ENCODE measurements at places on chromosomes 6 and 20.

DNA sequence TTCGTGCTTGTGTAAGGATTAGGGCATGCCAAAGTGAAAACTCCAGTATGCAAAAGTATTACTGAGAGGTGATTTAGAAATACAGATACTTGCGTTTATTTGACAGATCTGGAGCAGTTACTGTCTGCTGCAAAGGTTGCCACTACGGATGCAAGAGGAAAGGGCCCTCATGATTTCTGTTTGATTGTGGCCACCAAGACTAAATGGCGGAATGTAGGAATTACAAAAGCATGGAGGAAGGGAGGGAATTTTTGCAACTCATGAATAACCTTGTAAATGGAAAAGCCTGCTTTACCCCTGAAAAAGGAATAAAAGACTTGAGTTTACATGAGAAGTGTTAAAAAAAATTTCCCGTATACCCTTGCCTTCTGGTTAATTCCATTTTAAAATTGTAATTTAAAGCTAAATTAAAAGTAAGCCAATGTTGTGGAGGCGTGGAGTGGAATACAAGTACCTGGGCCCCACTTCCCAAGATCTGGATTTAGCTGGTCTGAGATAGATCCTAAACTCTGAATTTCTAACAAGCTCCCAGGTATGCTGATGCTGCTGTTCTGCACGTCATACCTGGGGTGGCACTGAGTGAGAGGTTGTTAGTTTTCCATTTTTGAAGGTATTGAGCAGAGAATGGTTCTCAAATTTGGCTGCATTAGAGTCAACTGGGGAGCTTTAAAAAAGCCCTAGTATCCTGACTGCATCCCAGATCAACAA is 56.6 kb upstream of the NKX2-2 start:
- no peak for DNase-seq

GRCh38 chr6:29797135-29797534 is 30.5 kb upstream of the HLA-G start:
- no peak for DNase-seq

- DNase-seq: peak; percentile 72
Observed at GRCh38 chr20:47360297-47361056, 4.0 kb upstream of the ZMYND8 start.

- DNase-seq: no peak
Observed at GRCh38 chr6:111714416-111715270, 109.0 kb upstream of the TRAF3IP2 start.

- peak; percentile 47 for DNase-seq
Observed at GRCh38 chr20:48722737-48723191, 105.0 kb downstream of the PREX1 start.

DNA sequence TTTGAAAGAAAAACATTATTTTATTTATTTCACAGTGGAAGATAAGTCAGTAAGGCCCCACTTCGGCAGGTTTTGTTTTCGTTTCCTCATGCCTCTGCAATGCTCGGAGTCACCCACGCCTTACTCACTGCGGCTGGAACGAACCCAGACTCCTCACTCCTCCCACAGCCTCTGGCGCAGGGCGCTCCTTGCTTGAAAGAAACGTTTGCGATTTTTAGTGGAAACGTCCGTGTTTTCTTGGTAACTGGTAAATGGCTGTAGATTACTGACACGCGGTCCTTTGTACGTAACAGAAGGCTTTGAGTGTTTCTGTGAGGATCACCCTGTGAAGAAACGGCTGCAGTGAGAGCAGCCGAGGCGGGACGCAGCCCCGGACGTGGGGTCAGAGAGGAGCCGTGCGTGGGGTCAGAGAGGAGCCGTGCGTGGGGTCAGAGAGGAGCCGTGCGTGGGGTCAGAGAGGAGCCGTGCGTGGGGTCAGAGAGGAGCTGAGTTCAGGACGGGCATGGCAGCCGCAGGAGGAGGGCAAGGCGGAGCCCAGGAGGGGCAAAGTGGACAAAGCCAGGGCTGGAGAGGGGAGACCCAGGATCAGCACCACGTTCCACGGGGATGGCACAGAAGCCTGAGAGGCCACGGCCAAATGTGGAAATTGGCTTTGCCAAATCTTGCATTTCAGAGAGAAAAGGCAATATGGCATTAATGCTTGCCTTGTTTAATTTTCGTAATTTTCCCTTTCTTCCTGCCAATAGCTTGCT is 198.6 kb upstream of the THBS2 start:
- DNase-seq: no peak

GRCh38 chr20:62355516-62355877 is 11.6 kb downstream of the LAMA5 start:
- no peak for DNase-seq

- no peak for DNase-seq
Observed at GRCh38 chr20:60408435-60408834, 450.2 kb downstream of the CDH26 start.

DNA sequence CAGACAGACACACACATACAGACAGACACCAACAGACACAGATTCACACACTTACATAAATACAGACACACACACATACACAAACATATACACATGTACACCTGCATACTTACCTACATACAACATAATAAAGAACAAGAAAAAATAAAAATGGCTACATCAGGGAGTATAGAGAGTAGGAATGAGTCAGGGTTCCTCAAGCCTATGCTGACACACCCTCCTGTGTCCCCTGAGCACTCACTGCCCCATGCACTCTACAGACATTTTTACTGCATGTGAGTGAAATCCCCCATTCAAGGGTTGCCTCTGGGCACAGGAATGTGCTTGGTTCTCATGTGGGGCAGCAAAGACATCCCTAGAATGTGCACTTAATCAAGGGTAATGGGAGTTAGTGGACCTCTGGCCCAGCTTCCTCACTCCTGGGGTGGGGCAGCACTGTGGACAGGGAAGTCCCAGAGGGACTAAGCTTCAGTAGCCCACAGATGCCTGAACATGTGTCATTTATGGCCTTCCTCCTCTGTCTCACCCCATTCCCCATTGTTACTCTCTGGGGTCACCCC is 185.9 kb upstream of the FOXA2 start:
- no peak for DNase-seq

DNA sequence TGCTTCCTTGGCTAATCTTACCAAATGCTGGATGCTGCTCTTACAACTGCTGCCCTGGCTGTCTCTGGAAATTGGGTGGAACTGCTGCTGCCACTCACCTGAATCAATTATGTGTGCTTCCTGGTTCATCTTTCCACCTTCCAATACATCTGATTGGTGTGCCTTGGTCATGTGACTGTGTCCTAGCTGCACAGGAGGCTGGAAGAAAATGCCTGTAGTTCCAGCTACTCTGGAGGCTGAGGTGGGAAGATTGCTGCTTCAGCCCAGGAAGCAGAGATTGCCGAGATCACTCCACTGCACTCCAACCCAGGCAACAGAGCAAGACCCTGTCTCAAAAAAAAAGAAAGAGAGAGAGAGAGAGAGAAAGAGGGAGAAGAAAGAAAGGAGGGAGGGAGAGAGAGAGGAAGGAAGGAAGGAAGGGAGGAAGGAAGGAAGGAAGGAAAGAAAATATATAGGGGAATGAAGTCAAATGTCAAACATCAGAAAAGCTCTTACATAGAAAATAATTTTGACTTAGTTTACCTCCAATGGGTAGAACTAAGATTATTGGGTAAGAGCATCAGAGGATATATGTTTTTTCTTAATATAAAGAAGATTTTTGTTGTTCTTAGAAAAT is 14.1 kb upstream of the PPARD start:
- DNase-seq: no peak

DNA sequence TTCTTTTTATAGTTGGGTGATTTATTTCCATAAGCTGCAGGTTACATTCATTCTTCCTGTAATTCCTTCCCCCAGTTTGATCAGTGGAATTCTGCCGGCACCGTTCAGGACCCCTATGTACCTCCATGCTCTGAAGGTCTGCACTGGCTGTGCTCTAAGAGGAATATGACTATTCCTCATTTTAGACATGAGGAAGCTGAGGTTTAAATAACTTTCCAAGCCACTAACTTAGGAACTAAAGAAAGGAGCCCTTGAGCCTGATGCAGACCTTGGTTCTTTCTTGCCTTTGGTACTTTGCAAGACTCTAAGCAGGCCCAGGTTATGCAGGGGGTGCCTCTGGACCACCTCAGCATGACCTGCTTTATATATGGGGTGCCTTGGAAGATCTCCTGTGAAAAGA is 318.5 kb downstream of the QKI start:
- DNase-seq: no peak

DNA sequence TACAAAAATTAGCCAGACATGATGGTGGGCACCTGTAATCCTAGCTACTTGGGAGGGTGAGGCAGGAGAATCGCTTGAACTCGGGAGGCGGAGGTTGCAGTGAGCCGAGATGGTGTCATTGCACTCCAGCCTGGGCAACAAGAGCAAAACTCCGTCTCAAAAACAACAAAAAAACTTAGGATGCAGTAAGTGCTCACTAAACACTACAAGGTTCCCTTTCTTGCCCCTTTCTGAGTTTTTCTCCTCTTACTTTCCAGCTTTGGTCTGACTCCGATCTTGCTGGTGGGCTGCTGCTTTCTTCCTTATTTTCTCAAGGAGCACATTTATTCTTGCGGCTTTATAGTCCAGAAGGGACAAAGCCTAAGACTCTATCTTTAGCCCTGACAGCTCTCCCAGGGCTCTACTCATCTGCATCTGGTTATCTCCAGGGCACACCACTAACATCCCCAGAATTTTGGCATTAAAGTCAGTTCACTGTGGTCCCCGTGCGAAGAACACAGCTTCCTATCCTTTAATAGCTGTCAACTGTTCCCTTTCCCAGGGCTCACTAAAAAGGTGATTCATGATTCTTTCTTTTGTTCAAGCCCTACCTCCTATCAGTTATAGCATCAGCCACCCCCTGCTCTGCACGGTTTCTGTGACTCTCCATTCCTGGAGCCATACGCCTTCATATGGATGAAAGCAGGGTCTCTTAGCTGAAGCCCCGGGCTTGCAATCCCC is 17.1 kb upstream of the RPN2 start:
- no peak for DNase-seq

GRCh38 chr6:47221565-47221964 is 88.1 kb downstream of the TNFRSF21 start:
- no peak for DNase-seq

DNA sequence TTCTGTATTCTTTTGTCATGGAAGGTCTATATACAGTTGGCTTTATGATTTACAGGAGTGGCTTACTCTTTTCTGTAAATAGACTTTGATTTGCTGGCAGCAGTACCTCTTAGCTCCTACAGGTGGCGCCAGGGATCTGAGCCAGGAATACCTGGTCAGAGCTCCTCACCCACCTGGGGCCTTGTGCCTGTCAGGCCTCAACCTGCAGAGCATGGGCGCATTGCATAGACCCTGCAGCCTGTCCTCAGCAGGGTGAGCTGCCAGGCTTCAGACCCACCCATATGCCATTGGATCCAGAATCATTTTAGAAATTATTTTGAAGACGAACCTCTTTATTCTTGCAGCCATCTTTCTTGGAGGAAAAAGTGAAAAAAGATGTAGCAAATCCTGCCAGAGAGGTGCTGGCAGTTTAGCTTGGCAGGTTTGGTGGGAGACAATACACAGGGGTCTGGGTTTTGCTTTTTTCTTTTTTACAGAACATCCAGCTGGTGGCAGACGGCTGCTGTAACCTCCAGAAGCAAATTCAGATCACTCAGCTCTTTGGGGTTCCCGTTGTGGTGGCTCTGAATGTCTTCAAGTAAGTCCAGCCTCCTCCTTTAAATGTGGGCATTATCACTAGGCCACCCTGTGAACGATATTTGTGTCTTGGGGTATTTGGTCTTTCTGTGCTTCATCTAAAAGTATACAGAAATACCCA is 149.1 kb downstream of the MTHFD1L start:
- no peak for DNase-seq

GRCh38 chr20:53622247-53623133 is 28.9 kb upstream of the ZNF217 start:
- DNase-seq: peak; percentile 75

- no peak for DNase-seq
Observed at GRCh38 chr6:4280707-4281106, 145.3 kb upstream of the ECI2 start.

DNA sequence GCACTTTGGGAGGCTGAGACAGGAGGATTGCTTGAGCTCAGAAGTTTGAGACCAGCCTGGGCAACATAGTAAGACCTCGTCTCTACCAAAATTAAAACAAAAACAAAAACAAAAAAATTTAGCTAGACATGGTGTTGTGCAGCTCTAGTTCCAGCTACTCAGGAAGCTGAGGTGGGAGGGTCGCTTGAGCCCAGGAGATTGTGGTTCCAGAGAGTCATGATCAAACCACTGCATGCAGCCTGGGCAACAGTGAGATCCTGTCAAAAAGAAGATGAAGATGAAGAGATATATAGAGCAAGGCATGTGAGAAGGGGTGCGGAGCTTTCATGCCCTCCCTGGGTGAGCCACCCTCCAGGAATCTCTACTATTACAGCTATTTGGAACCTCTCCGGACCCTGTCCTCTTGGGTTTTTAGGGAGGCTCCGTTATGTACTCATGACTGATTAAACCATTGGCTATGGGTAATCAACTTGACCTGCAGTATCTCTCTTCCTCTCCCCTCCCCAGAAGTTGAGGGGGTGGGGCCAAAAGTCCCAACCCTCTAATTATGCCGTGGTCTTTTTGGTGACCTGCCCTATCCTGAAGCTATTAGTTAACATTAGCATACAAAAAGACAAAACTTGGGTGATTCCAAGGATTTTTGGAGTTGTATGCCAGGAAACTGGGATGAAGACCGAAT is 9.0 kb downstream of the POLH start:
- no peak for DNase-seq

DNA sequence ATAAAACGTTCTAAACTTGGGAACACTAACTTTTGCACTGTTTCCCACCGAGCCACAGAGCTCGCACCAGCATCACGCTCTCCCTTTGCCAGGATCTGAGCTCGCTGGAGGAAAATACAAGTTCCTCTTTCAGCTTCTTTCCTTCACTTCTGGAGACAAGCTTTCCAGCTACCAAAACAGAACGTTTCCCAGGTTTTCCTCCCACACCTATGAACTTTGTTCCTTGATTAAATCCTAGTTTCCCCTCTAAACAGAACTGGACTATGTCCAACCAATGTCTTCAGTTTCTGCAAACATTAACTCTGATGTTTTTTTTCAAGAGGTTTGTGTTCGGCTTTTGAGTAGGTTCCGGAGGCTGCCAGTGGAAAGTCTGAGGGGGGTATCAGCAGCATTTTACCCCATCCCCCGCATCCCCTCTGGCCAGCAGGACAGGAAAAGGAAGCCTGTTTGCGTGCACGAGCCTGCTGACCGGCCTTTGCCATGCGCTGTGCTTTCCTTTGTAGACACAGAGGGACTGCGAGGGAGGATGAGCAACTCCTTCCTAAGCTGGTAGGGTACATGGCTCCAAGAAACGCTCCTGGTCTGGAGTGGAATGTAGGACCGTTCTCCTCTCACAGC is 135.5 kb downstream of the LY86 start:
- DNase-seq: peak; percentile 73

GRCh38 chr6:28648035-28648877 is 122.6 kb downstream of the GPX5 start:
- DNase-seq: peak; percentile 44

DNA sequence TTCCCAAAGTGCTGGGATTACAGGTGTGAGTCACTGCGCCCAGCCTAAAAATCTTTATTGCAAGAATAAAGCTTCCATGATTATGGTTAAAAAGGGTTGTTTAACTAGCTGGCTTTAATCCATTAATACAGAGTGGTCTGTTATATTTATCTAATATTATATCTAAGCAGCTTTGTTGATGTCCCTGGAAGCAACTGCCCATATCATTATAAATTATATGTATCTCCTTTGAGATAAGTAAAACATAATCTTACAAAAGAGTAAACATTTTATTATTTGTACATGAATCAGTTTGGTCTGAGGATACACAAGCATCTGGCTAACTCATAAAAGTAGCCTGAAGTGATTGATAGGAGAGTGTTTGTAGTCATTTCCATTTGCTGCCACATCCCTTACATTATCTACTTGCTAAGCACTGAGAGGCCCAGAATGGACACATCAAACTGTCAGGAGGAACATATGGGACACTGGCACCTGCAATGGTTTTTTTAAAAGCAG is 46.9 kb downstream of the TRAF3IP2 start:
- DNase-seq: no peak

GRCh38 chr6:15892369-15892768 is 229.5 kb upstream of the DTNBP1 start:
- DNase-seq: no peak

All from GF-D8 (cell line).